Hypothalamus (tissue), 51 donors: ENCODE measurements at places on chromosomes 11 and 22.

- DNase-seq, result no peak
Observed at GRCh38 chr11:19982774-19983495, 177.3 kb downstream of the DBX1 start.

GRCh38 chr11:117068303-117068860 lies 29.8 kb downstream of the SIK3 start:
- no peak for DNase-seq

GRCh38 chr22:48600171-48600570 lies 1227.5 kb downstream of the BRD1 start:
- no peak for DNase-seq

DNA sequence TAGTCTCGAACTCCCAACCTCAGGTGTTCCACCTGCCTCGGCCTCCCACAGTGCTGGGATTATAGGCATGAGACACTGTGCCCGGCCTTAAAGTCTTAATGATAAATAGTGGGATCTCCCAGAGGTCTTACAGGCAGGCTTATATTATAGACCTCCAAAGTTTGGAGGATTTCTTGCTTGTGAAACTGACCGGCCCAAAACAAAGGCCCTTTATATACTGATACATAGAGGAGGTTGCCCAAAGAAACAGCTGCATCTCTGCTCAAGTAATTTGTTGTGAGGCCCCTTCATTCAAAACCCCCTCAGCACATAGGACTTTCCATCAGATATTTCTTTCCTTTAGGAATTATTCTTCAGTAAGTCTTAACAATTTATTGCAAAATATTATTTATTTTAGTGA lies 27.4 kb upstream of the RDX start:
- no peak for DNase-seq

DNA sequence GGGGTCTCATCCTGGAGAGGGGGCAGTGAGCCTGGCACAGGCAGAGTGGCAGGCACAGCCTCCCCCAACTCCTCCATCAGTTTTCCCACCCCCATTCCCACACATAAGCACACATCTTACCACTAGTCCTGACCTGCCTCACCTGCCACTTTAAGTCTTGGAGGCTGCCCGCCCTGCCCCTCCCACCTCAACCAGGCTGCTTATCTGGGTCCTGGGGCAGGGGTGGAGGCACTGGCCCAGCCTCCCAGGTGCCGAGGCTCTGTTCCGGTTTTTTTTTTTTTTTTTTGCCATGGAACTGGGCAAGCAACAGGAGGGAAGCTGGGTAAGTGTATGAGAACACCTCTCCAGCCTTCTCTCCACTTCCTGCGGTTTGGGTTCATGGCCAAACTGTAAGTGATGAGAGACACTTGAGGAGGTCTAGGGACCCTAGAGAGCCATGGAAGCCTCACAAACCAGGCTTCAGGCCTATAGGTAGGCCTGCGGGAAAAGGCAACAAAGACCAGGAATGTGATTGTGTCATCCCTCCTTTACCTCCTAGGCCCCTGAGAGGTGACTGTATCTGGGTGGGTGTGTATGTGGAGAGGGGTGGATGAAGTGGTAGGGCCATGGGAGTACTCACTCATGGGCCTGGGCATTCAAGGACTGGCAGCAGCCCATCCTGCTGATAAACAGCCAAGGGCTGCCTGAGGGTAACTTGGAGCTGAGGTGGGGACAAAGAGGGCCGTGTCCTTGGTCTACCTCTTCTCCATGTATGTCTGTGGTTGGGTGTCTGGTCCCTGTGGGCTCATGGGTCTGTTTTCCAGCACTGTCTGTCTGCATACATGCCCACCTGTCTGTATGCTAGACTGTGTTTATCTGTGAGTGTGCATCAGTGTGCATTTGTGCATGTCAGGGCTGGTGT lies 22.6 kb downstream of the PHLDB1 start:
- DNase-seq, result no peak

DNA sequence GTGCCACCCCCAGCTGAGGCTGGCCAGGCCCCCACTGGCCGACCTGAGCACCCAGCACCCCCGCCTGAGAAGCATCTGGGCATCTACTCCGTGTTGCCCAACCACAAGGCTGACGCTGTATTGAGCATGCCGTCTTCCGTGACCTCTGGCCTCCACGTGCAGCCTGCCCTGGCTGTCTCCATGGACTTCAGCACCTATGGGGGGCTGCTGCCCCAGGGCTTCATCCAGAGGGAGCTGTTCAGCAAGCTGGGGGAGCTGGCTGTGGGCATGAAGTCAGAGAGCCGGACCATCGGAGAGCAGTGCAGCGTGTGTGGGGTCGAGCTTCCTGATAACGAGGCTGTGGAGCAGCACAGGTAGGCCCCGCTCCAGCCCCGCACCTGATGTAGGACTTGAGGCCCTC lies 4.7 kb downstream of the ZBTB16 start:
- DNase-seq, result no peak

DNA sequence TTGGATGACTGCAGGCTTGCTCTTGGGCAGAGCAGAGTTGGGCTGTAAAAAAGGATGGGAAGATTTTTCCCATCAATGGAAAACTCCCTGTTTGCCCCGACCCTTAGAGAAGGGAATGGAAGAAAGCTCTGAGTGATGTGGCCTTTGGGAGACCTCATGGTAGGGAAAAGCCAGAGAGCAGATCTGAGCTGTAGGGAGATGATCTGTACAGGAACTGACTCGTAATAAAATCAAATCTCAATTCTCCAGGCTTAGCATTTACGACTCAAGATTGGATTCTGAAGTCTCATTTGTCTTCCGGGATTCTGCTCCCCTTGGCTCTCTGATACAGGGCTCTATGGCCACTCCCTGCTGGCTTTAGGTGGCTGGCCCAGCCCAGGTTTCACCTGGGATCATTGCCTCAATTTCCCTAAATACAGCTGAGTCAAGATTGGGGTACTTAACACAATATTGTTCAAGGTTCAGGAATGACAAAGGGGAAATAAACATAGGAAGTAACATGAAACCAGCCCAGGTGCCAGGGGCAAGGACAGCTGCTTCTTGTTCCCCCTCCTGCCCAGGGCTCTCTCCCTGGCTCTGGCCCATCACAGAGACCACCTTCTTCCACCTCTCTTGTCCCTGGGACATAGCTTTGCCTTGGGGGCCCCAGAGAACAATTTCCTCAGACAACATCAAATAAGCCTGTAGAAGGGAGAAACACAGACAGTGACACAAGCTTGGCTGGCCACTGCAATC lies 38.4 kb upstream of the THY1 start:
- DNase-seq, result no peak

DNA sequence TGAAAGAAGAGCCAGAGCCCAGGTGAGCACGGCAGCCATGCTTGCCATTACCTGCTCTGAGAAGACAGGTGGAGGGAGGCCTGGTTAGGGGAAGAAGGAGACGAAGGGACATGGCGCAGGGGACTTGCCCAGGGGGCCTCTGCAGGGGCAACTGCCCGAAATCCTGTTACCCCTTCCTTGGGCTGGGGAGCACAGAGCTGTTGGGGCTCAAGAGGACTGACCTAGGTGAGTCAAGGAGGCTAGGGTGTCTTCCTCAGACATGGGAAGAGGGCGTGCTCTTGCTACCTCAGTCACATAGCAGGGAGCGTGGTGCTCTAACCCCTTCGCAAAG lies at the start of gene APOA5:
APOA5 (minus strand) TSS at position 67 of the 331 bp plus-strand sequence; CDS start at position 48, 19 bp downstream.
- DNase-seq, result no peak

DNA sequence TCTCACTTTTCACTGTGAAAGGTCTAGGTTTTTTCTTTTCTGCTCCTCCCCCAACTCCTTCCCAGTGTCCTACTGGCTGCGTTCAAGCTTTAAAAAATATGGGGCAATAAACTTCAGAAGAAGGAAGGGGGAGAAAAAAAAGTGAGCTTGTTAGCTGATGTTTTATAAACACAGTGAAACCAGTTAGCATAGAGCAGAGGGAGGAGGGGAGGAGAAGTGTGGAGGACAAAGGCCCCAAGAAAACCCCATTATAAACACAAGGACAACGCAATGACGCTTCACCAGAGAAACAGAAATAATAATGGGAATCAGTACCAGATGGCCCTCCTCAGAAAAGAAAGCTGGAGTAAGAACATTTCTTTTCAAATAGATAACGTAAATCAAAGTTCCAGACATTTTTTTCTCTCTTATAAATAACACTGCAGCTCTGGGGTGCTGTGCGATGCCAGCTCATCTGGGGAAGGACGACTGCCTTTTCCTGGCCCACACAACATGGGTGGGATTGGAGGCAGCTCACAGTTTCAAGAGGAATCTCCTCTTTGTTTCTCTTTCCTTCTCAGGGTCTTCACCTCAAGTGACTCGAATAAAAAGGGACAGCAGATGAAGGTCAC lies 235.4 kb upstream of the NARS2 start:
- no peak for DNase-seq

GRCh38 chr22:32396255-32396654 lies 15.8 kb downstream of the RTCB start:
- DNase-seq, result no peak

- DNase-seq, result no peak
Observed at GRCh38 chr22:24102366-24103200, 78.7 kb upstream of the SUSD2 start.

- no peak for DNase-seq
Observed at GRCh38 chr11:129618046-129618569, 197.5 kb upstream of the TMEM45B start.
